Ammon's horn (tissue), 1 donor: ENCODE measurements at places on chromosomes 3 and 15.

DNA sequence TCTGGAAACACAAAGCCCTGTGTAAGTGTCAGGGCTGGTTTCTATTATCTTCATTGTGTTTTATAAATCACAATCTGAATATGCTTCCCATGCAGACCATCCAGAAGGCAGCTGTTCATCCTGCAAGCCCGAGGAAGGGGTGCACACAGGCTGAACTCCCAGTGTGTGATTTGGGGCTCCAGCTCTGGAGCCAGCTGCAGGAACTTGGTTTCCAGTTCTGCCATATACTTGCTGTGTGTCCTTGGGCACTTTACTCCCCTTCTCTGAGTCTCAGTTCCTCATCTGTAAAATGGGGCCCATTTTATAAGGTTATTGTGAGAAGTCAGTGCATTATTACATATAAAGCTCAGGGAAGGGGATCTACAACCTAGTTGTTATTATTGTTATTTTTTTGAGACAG is 22.6 kb downstream of the CYP8B1 start:
- DNase-seq, result no peak

GRCh38 chr3:158768881-158769543 is 32.8 kb upstream of the MFSD1 start:
- DNase-seq, result no peak

DNA sequence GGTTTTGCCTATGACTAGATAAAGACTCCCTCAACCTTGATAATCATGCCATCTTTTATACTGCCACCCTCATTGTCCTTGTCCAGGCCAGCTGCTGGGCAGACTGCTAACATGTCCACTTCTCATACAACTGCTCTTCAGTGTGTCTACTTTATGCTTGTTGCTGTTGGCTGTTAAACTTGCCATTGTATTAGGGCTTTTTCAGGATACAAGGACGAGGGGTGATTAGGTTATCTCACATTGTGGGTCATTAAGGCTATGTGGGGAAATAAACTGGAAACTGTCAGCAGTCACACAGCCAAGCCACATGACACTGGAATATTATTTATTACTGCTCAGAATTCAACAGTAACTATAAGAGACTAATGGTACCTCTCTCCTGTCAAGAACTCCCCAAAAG is 36.1 kb downstream of the STARD9 start:
- DNase-seq, result no peak

DNA sequence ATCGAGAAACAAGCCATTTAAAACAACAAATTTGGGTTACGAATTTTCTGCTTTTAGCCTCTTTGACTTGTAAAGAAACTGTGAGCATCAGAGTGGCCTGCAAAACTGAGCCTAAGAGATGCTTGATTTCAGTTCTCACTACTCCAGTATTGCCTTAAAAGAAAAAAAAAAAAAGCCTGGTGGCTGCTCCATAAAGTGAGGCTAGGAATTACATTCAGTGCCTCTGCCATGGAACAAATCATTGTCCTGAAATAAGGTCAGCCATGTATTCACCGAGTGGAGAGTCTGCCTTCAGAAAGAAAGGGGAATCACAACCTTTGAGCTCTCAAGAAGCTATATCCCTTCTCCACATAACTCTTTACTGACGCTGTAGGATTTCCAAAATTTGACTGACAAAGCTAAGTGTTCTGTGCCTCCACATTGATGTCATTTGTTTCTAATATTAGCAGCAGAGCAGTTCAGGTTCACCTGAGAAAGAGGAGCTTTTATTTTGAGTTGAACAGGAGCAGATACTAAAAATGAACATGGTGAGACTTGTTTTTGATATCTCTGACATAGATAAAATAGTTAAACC is 137.3 kb downstream of the SSR3 start:
- no peak for DNase-seq

DNA sequence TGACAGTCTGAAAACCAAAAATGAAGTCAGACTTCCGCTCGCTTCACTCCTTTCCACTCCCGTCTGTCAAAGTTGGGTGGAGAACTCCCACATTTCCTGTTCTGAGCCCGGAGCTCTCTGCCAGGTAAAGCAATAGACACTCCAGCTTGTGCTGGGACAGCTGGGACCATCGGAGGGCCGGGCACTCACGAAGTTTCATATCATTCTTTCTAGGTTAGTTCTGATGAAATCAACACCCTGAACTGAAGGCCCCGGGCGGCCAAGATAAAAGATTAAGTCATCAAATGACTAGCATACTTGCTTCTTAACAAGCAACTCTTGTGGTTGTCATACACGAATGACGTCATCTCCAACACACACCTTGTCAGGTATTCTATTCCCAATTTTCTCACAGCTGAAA is 42.1 kb downstream of the MAGI1 start:
- DNase-seq, result no peak

DNA sequence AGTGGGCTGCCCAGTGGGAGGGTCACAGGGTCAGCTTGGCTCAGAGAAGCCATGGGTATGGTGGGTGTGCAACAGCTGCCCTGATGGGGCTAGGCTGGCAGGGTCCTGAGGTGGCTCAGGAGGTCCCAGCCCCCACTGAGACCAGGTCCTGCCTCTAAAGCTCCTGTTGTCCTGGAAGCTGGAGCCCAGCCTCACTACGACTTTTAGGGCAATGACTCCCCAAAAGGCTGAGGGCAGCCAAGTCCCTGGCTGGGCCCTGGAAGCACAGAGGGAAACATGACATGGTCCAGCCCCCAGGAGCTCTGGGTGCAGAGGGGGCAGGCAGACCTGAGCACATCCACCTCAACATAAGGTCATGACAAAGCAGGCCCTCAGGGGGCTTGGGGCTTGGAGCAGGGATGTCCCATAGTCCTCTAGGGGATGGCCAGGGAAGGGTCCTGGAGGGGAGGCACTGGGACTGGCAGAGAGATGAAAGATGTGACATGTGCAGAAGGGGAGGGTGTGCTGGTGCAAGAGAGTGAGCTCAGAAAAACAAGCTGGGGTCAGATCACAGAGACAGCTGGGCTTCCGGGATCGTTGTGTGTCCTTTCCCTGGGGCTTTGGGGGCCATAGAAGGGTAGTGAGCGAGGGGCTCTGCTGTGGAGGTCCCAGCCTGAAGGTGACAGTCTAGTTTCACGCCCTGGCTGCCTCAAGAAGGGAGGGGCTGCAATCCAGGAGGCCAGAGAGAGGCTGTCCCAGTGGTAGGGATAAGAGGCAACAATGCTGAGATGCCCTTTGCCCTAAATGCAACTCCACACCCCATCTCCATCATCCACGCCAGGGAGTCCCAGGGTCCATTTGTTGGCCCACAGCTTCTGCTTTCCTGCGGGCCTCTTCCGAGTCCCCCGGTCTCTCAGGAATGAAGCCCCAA is 639 bp upstream of the ITIH3 start:
- no peak for DNase-seq

GRCh38 chr3:145854499-145854898 is 306.5 kb downstream of the PLOD2 start:
- DNase-seq, result no peak

GRCh38 chr3:48896936-48897335 is 1.7 kb downstream of the SLC25A20 start:
- DNase-seq, result no peak

GRCh38 chr3:134652409-134652831 is 1.6 kb upstream of the KY start:
- no peak for DNase-seq

- DNase-seq, result no peak
Observed at GRCh38 chr3:48930590-48930989, 11.9 kb downstream of the ARIH2 start.

GRCh38 chr3:140073278-140074045 is 138.5 kb downstream of the CLSTN2 start:
- DNase-seq, result no peak

DNA sequence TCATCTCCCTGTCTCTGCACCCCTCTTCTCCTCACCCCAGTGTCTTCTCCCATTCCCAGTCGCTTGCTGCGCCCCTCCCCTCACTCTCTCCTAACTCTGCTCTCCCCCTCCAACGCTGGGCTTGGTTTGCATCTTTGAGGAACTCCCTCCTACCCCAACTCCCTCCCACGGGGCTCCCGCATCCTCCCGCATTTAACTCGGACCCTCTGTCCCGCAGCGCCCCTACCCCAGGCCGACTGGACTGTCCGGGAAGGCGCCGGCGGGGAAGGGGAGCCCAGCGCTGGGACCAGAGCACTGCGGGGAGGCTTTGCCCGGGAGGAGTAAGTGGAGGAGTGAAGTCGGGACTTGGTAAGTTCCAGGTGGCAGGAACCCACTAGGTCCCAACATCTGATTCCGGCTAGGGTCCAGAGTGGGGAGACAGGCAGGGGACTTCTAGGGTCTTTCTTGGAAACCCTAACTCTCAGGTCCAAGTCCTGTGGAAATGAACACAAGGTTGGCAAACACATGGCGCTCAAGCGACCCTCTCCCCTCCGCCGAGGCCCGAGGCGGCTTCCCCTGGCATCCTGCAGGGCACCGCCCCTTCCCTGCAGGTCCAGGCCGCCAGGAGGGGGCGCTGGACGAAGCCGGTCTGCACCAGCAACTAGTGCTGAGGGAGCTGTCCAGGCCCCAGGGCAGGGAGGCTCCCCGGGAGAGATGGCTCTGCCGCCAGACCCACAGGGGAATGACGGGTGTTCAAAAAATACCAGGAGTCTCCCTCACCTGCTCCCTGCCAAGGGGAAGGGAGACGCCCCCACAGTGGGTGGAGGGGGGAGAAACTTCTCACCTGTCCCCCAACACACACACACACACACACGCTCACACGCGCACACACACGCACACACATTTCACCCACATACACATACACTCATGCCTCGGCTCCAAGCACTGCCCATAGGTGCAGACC is 53.2 kb downstream of the LHFPL4 start:
- no peak for DNase-seq

- no peak for DNase-seq
Observed at GRCh38 chr15:91947683-91948608, 94.4 kb downstream of the SLCO3A1 start.

DNA sequence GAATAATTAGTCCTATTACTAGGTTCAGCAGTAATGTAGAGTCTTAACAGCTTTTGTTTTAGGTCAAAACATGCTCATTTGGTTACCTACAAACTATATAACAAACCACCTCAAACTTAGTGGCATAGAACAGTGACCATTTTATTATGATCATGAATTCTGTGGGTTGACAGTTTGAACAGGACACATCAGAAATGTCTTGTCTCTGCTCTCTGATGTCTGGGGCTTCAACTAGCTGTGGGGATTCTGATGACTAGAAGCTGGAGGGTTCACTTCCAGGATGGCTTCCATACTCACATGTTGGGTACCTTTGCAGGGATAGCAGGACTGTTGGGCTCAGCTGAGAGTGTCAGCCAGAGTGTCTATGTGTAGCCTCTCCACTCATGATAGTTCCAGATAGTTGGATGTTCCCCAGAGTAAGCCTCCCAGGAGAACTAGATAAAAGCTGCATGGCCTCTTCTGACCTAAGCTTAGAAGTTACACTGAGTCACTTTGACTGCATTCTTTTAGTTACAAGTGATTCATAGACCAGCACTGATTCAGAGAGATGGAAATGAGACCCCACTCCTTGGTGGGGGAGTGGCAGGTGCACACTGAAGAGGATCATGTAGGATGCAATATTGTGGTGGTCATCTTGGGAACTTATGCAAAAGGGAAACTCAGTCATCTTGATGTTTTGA is 32.6 kb downstream of the PLCL2 start:
- DNase-seq, result no peak

- DNase-seq, result no peak
Observed at GRCh38 chr3:128011140-128011539, 41.1 kb upstream of the SEC61A1 start.

GRCh38 chr15:50260969-50261496 is 4.5 kb downstream of the HDC start:
- no peak for DNase-seq

- DNase-seq, result no peak
Observed at GRCh38 chr15:41862515-41863116, 24.0 kb downstream of the PLA2G4B start.

GRCh38 chr3:45414823-45415222 is 26.4 kb downstream of the LARS2 start:
- DNase-seq, result no peak

GRCh38 chr3:150409125-150409511 is 1.0 kb downstream of the TSC22D2 start:
- DNase-seq, result no peak

- no peak for DNase-seq
Observed at GRCh38 chr3:134330883-134331810, 43.1 kb downstream of the AMOTL2 start.

DNA sequence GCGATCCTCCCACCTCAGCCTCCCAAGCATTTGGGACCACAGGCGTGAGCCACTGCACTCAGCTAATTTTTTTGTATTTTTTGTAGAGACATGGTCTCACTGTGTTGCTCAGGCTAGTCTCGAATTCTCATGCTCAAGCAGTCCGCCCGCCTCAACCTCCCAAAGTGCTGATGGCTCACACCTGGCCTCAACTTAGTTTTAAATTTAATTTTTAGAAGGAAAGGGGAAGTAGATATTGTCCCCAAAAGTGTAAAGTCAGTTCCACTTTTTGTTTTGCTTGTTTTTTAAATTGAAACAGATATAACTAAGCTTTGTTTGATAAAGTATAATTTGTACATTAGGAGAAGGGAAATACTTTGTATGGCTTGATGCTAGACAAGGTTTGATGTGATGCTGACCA is 31.3 kb upstream of the NFKBIZ start:
- no peak for DNase-seq

- DNase-seq, result peak; percentile 2
Observed at GRCh38 chr3:7038394-7038793, 177.5 kb downstream of the GRM7 start.

GRCh38 chr15:95663156-95664100 is 667.1 kb upstream of the NR2F2 start:
- no peak for DNase-seq
